ENCODE measurements at places on chromosomes 2 and 18. TPM values are rescaled to one million over a fixed set of nuclear protein-coding genes. Genes with fewer than 3 reads are reported as not detected.

GRCh38 chr2:207144173-207144785 lies 21.5 kb downstream of the KLF7 start:
- no peak for DNase-seq

GRCh38 chr18:79582978-79583377 lies 96.6 kb upstream of the CTDP1 start:
- DNase-seq: no peak

TEKT4 gene
- total RNA-seq: not detected

- DNase-seq: no peak
Measured at GRCh38 chr2:216341121-216341520, 31.2 kb downstream of the MARCHF4 start.

DNA sequence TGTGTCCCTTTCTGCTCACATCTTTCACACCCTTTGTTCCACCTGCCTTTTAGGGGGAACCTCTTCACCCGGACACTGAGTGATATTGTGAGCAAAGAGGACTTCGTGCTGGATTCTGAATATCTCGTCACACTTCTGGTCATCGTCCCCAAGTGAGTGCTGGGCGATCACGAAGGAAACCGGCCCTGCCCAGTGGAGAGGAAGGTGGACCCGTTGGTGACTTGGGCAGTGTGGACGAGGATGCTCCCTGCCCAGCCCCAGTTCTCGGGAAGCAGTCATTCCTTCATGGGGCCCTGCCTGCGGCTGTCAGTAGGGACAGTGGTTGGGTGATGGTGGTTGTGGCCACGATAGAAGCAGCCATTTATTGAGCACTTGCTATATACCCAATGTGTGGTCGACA lies 40.8 kb downstream of the PDIA6 start:
- DNase-seq: no peak

All from left colon (tissue), 2 donors.